ENCODE measurements at places on chromosomes 2 and 18.

GRCh38 chr2:134625311-134625710 lies 93.5 kb downstream of the TMEM163 start:
- DNase-seq = no peak

DNA sequence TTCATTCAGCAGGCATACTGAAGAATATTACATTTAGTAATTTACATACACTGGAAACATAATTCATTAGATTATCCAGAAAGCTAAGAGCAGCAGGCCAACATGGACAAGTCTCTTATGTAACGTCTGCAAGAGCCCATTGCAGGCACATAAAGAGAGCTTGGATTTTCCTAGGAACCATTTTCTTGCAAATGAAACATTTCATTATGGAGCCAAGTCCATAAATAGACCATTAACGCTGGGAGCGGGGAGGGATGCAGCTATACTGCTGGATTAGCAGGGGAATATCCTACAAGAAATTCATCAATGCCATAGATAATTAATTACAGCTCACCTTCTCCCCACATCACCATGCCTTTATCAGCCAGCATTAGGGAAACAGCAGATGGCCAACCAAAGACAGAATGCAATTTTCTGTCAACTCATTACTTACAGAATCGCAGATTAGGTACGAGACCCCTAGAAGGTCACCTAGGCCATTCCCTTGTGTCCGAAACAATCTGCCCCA lies 170.4 kb downstream of the C1D start:
- DNase-seq = no peak

GRCh38 chr2:61175036-61175435 lies 13.0 kb downstream of the C2orf74 start:
- DNase-seq = no peak

DNA sequence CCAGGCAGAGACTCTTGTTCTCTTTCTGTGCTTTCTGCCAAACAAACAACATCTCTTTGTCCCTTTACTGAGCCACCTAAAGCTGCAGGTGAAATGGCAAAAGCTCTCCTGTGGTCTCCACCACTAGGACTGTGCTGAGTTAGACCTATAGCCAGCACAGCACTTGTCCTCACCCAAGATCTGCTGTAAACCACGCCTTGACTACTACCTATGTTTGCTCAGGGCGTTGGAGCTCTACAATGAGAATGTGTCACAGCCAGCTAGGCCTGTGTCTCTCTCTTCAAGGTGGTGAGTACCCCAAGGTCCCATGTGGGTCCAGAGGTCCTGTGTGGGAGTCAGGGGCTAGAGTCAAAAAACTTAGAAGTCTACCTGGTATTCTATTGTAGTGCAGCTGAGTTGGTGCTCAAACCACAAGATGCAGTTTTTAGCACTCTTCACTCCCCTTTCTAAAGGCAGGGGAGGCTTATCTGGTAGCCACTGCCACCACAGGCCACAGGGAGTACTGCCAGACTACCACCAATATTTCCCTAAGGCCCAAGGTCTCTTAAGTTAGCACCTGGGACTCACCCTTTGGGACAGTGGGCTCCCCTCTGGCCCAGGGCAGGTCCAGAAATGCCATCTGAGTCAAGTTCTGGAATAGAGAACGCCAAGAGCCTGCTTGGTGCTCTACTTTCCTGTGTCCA lies 96.8 kb upstream of the RPRM start:
- DNase-seq = no peak

- no peak for DNase-seq
These were observed 129.7 kb downstream of the PKP4 start for GRCh38 chr2:158586491-158586890.

GRCh38 chr2:109637749-109638570 lies 23.8 kb downstream of the SOWAHC start:
- DNase-seq = peak; percentile 85

DNA sequence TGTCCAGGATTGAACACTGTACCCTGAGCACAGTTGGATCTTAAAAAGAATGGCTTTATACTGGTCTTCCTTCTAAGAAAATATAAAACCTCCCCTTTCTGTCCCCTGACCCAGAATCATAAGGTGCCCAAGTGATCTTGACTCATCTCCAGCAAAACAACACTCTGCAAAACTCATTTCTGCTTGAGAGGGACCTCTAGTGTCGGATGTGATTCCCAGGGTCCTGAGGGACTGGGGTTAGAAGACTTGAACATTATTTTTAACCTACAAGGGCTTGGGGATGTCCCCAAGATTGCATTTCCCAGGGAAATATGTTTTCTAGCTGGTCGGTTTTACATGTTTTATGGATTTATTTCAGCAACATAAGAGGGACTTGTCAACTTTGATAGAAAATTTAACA lies 1318.5 kb upstream of the CELF4 start:
- no peak for DNase-seq

DNA sequence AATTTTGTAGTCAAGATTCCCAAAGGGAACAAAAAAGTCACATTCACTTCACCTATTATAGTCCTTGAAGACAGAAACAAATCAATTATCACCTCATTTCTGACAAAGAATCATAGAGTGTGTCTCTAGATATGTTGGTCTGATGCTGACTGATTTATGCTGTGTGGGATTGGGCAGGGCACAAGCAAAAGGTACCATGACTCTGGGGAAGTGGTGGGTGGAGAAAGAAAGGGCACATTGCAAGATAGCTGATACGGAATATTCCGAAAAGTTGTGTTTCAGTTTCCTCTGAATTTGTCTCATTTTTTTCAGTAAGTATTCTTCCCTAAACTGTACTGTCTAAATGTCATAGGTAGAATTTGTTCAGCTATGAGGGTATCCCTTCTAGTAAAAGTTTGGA lies 268.0 kb downstream of the MREG start:
- peak; percentile 77 for DNase-seq

DNA sequence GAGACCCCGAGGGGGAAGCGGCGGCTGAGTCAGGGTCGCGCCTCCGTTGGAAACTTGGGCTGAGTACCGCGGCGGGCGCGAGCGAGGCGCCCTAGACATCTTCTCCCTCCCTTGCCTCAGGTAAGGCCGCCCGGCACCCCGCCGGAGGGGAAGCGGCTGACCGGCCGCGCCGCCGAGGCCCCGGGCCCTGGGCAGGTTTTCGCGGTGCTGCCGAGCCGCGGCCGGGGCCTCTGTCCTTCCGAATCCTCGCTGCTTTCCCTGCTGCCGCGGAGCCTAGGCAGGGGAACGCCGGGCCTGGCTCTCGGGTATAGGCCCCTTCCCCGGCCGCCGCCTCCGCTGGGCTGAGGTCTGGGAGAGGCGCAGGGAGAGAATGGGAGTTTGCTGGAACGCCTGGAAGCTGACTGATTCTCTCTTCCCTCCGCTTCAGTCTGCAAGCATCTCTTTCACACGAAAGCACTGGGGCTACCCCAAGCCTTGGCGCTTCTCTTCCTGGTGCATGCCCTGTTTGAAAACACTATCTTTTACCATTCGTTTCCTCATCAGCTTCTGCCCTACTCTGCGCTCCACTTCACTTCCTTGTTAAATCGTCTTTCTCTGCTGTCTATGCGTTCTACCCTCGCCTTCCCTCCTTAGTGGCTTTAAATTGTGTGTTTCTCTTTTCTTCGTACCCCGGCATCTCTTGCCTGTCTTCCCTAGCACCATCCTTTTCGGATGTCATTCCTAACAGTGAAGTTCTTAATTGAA lies 652 bp downstream of the PPM1B start:
- peak; percentile 65 for DNase-seq

DNA sequence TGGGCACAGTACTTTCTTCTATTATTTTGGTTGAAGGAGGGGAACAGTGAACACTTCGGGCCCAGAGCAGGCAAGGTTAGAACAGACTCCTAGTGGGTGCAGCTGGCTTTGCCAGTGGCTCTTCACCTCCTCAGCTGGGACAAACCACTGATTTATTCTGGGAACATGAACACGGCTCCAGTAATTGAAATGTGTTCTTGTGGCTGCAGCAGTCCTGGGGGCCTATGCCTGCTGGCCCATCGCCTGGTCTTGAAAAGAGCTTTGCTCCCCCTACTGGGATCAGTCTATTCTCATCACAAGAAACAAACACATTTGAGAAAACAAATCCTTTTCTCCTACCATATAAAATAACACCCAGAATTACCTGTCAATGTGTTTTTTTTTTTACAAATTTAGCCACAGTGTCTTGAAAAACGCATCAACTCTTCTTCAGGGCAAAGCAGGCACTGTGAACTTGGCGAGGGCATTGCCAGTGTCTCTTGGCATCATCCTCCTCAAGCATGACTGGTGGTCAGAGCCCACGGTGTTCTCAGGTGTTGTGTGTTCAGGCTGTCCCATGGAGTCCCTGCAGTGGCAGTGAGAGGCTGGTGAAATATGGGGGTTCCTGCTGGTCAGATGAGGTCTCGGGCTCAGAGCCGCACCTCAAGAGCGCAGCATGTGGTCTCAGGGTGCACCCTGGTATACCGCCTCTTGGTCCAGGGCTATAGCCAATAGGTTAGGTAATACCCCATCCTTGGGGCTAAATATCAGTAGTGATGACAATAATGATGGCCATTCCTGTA lies 51.3 kb downstream of the RNF144A start:
- no peak for DNase-seq

DNA sequence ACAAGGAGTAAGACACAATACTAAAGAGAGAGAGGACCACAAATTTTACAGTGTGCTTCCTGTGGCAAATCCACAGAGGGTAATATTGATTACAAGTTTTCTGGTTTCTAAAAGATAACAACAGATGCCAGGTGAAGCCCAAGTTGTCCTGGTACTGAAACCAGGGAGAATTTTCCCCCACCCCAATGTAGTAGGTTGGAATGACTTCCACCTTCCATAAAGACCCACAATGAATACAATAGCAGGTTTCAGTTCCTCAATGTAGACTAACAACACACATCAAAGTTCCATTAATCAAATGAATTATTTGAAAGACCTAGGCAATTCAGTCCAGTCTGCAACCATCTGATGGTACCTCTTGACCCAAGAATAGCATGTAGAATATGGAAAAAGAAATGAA lies 44.0 kb upstream of the TMEM247 start:
- no peak for DNase-seq

- DNase-seq = no peak
These were observed 84.3 kb downstream of the KANSL1L start for GRCh38 chr2:210086930-210087329.

DNA sequence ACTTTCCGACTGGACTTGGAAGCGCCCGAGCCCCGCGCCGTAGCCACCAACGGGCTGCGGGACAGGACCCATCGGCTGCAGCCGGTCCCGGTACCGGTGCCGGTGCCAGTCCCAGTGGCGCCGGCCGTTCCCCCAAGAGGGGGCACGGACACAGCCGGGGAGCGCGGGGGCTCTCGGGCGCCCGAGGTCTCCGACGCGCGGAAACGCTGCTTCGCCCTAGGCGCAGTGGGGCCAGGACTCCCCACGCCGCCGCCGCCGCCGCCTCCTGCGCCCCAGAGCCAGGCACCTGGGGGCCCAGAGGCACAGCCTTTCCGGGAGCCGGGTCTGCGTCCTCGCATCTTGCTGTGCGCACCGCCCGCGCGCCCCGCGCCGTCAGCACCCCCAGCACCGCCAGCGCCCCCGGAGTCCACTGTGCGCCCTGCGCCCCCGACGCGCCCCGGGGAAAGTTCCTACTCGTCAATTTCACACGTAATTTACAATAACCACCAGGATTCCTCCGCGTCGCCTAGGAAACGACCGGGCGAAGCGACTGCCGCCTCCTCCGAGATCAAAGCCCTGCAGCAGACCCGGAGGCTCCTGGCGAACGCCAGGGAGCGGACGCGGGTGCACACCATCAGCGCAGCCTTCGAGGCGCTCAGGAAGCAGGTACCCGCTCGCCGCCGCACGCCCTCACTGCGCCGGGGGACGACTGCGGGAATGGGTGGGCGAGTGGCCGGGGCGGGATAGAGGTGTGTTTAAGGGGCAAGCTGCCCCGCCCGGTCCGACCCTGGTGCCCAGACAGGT lies 713 bp downstream of the ATOH8 start:
- peak; percentile 65 for DNase-seq

DNA sequence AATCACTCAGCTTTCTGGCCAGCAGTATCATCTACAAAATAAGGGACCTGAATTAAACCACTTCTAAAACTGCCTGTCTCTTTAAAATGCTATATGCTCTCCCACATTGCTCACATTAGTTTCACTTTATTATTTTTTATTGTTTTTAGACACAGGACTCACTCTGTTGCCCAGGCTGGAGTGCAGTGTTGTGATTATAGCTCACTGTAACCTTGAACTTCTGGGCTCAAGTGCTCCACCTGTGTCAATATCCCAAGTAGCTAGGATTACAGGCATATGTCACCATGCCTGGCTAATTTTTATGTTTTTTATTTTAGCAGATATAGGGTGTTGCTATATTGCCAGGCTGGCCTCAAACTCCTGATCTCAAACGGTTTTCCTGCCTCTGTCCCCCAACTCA lies 591.3 kb upstream of the ZNF804A start:
- DNase-seq = no peak

DNA sequence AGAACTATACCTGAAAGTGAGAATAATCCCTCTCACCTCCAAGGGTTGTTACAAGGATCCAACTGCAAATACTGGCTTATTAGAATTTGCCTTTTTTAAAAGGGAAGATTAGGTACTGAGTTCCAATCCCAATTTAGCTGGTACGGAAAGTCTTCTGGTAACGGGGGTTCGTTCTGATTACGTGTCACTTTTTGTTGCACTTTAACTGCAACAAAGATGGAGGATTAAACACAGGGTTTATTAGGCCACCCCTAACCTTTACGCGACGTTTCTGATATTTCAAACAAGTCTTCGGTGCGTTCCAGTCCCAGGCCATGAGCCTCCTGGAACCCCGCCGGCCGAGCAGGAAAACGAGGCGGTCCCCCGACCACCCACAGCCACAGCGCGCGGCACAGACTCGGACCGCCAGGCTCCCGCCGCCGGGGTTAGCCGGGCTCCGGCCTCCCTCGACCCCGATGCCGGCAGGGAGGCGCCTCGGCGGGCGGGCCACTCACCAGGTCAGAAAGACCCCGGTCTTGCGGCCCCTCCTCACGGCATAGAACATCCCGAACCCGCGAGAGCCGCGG lies 411 bp downstream of the RNASEH1 start:
- DNase-seq = no peak

DNA sequence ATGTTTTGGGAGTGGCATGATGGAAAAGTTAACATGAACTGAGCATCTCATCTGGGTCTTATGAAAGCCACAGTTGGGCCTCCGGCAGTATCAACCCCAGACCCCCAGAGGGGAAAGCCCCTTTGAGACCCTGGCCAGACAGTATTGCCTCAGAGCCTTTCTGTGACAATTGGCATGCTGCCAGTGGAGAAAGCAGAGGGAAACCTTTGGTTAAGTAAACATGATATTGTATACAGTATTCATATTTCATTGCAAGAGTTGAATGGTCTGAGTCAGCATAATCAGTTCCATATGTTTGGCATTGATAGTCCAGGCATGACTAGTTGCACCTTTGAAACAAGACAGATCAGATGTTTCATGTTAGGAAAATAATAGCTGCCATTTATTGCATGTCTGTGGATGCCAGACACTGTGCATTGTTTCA lies 20.0 kb downstream of the MERTK start:
- no peak for DNase-seq

DNA sequence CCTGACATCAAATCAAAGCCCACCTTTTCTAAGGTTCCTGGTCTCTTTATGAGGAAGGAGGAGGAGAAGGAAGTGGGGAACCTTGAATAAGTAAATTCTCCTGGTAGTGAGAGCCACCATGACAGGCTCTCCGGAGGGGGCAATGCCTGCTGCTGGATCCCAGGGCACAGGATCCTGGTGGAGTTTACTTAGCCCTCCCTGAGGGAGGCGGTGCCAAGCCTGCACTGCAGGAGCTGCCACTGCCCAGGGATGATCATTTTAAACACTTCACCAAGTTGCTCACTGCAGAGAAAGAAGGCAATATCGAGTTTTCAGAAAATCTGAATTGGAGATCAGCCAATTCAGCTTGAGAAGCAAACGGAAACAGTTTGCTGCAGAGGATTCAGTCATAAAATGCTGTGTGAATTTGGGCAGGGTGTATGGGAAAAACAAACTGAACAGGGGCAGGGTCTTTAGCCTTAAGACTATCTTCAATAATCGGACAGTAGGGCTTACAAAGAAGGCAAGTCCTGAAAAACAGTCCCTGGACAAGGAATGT lies 200.7 kb downstream of the RAD51AP2 start:
- no peak for DNase-seq

Measured in suppressor macrophage treated with lipopolysaccharide for 1 hour (primary cell).